ENCODE measurements at places on chromosomes 6 and 20.
A peak's percentile ranks its signal among the peaks of the same experiment; 100 is the strongest.

- no peak for DNase-seq
These were observed 49.6 kb downstream of the TCP11 start for GRCh38 chr6:35091346-35092083.

DNA sequence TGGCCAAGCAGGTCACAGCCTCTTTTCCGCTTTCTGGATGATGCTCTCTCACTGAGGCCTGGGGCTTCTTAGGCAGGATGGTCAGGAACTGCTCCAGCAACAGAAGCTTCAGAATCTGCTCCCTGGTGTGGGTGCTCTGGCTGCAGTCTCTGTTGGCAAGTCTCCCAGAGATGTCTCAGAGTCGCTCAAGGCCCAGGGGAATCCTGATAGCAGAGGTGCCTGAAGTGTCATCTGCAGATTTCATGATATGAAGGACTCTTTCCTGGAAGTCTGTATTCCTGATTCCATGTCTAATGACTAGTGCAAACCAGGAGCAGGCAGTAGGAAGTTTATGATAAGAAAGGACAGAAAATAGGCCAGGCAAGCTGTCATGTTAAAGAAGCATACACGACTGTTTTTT, 20.3 kb downstream of the ZSCAN31 start:
- no peak for DNase-seq

DNA sequence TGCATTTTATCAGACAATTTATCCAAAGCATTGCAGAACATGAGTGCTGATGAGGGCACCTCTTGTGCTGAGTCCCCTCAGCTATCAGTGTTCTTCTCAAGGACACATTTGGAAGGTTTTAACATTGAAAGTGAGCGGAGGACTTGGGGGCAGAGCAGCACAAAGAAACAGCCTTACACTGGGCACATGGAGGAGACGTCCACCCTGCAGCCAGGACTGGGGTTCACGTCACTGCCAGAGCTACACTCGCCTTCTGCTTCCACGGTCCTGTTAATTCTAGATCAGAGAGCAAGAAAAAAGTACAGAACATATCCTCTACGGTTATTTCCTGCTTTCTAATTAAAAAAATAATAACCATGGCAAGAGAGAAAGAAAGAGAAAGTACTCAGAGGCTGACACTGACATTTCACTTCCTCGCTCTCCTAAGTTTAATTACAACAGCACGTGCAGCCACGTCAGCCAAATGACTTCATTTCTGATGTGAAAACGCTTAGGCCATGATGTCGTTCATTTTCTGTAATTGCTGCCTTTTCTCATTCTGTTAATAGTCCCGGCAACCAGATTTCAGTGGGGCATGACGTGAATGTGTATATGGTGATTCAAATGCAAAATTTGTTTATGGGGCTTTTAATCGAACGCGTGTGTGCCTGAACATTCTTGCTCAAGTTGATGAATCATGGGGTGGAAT, 5.1 kb downstream of the PRND start:
- peak; percentile 24 for DNase-seq

- no peak for DNase-seq
These were observed 672.1 kb downstream of the HACE1 start for GRCh38 chr6:104187616-104188015.

GRCh38 chr6:32168350-32168749, 4.0 kb downstream of the EGFL8 start:
- DNase-seq: no peak

Measured in GM19239 (cell line).